Activated T-cell treated with anti-CD3 and anti-CD28 coated beads for 4 hours (primary cell): ENCODE measurements at places on chromosomes 6 and 20.

- no peak for DNase-seq
Observed at GRCh38 chr6:158717341-158718330, 67.8 kb downstream of the SYTL3 start.

- DNase-seq = no peak
Observed at GRCh38 chr6:163383912-163384311, 30.6 kb upstream of the QKI start.

- DNase-seq = no peak
Observed at GRCh38 chr6:96727144-96727543, 110.1 kb downstream of the GPR63 start.

DNA sequence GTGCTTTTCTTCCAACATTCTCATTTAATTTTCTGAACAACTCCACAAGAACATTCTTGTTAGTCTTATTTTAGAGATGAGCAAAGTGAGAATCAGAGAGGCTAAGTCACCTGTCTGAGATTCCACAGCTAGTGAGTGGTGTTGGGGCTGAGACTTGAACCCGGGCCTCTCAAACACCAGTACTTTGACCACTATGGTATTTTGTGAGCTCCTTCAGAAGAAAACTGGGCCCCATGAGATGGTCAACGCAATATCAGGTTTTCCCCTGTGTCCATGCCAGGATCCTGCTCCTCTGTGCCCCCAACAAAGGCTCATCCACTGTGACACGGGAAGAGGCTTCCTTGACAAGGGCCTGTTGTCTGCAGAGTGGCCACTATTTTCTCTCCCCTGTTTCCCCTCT lies 51.9 kb downstream of the MAFB start:
- DNase-seq = no peak

- no peak for DNase-seq
Observed at GRCh38 chr20:19260412-19261090, 48.1 kb downstream of the SLC24A3 start.

DNA sequence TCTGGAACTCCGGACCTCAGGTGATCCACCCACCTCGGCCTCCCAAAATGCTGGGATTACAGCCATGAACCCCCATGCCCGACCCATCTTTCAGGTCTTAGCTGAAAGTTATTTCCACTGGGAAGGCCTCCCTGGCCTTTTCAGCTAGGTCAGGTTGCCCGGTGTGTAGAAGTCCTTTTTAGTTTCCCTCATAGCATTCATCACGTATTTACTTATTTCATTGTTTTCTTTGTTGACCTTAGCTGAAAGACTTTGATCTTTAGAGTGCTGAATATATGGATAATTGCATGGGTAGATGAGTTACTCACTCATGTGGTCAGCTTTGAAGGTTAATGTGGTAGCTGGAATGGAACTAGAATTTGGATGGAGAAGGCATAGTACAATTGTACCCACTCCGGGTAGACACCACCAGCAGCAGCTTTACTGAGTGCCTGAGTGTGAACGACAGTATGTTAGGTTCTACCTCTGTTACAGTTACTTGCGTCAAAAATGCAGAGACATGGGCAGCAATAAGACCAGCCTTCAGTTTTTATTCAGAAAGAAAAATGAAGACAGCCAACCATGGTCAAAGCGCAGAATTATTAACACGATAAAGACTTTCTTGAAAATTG lies 9.1 kb downstream of the KIZ start:
- no peak for DNase-seq

GRCh38 chr20:63502671-63503172 lies 3.8 kb upstream of the EEF1A2 start:
- DNase-seq = no peak

DNA sequence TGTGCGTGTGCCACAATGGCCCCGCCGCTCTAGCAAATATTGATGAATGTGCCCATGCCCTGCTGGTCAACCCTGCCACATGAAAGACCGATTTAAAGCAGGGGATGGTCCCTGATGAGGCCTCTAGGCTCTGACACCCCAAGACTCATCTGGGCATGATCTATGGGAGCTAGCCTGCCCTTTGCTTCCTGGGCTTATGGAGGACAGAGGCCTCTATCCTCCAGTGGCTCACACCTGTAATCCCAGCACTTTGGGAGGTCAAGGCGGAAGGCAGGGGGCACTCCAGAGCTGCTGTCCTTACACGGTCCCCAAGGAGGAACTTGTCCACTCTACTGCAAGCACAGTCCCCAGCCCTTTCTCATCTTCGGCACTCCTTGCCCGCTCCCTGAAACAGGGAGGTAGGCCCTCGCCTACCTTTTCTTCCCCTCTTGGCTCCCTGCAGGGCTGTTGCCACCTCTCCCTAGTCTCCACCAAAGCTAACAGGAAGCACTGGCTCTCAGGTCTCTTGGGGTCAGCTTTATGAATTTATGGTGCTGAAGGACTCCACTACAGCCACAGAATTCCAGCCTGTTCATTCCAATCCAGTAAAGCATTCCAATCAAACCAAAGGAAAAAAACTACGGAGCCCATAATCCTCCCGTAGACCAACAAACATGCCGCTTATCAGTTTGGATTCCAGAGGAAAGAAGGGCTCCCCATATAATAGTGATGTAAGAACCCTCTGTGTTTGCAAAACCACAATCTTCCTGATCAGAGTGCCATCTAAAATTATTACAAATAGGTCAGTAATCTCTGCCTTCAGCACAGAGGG lies 48.7 kb upstream of the FOXQ1 start:
- DNase-seq = no peak

GRCh38 chr6:15872241-15873103 lies 209.6 kb upstream of the DTNBP1 start:
- DNase-seq = no peak

DNA sequence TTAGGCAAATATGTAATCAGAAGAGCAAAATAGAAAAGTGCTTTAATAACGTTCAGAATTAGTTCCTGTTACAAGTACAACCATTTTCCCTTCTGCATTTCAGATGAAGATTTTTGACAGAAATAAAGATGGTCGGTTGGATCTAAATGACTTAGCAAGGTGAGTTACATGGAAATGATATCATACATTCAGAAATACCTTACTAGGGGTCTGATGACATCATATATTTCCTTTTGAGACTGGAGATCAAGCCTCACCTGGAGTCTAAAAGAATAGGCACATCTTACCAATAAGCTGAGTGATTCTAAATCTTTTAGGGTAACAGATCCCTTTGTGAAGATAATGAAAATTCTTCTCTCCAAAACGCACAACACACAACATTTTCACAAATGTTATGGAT lies 29.8 kb downstream of the SCGN start:
- no peak for DNase-seq

- DNase-seq = no peak
Observed at GRCh38 chr6:16418151-16418550, 179.8 kb downstream of the GMPR start.

DNA sequence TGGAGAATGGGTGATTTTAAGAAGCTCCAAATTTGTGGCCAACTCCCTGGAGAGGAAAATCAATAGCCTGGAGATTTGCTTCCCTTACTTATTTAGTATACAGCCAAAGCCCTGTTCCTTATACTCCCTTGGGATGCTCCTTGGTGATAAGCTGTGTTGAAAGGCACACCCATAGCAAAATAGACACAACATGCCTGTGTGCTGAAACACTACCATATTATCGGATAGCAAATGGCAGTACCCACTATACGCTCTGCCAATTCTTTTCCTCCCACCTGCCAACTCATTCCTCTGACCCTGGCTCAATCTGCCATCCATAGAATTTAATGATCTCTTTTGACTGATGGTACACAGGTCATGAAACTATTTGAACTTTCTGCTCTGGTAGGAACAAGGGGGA lies 98.2 kb downstream of the CLIC5 start:
- DNase-seq = no peak

DNA sequence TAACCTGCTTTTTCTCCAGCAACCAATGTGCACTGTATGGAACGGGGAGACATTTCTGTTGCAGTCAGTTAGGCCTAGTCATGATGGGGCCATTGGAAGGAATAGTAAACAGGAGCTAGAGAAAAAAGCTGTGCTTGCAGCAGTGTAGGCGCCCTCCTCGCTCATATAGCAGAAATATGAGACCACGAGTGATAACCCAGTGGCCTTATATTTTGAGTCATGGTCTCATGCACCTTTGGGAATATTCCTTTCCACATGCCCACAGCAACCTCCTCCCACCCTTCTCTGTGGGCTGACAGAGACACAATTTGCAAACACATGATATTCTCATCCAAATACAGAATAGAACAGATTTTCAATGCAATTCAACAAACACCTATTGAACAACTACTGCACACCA lies 248.9 kb upstream of the CITED2 start:
- no peak for DNase-seq

DNA sequence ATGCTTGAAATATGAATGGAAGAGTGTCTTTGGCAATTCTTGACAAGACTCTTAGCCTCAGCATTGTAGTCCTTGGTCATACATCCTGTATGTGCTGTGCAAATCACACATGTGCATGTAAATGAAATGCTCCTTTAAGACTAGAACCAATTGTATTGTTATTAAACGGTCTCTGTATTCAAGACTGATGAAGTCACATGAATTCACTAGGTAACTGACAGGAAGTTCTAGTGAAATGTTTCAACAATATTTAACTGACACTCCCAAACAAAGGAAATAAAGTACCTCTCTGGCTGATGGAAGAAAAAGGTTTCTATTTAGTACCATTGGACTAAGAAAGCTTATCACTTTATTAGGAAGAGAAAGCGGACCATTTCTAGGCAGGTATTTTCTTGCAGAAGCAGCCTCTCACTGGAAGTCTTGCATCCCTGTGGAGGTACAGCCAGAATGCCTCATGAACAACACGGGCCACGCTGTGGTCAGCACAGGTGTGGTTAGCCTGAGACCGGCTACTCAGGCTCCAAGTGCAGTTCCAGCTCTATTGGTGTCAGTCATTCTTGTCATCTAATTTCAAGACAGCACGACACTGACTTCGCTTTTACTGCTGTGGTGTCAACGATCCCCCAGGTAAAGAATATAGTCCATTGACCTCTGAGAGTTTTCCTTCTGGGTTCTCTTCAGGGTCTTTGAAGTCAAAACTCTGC lies 17.3 kb downstream of the PPP1R3G start:
- no peak for DNase-seq

DNA sequence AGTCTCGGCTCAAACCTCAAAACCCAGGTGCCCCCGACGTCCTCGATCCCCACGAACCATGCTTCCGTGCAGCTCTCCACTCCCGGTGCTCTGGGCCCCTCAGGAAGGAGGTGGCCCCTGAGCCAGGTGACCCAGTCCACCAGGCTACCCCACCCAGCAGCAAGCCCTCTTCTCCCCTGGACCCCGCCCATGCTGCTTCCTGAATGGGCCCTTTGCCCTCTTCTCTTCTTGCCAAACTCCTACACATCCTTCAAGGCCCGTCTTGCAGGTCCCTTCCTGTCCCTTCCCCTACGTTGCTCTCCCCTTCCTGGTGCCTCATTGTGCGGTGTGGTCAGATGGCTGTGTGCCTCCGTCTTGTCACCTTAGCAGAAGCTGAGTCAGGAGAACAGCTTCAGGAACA lies 3.4 kb upstream of the GATA5 start:
- DNase-seq = no peak

GRCh38 chr6:3749977-3750316 lies 1.6 kb downstream of the PXDC1 start:
- DNase-seq = no peak

- DNase-seq = no peak
Observed at GRCh38 chr6:43926634-43927531, 156.9 kb downstream of the VEGFA start.

DNA sequence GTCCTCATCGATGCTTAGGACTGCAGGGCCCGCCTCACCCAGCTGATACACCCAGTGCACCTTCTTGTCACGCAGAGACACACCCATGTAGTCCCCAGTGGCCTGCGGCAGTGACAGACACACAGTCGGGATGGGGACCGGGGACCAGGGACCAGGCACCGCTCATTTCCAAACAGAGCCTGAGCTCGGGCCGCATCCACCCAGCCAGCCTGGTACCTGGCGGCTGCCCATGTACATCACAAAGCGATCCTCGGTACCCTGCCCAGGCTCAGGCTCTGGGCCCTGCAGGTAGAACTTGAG lies 11.5 kb downstream of the ADRM1 start:
- DNase-seq = no peak

DNA sequence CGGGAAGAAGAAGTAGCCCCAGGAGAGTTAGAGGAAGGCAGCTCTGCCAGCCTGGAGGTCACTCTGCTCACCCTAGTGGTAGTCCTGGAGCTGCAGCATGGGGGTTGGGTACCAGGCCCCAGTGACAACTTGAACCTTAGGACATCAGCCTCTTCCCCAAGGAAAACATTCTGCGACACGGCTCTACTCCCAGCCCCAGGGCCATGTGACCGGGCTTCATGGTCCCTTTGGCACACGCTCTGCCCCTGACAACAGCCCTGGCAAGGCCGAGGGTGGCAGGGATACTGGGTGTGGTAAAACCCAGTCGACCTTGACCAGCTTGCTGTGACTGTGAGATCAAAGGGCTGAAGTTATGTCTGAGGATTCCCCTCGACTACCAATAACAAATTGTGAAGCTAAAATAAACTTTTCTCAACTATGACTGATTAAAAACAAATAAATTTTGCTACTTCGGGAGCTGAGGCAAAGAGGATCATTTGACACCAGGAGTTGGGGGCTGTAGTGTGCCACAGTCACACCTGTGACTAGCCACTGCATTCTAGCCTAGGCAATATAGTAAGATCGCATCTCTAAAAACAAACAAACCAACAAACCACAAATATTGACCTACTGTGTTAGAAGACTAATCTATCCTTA lies 24.4 kb upstream of the ARID1B start:
- DNase-seq = no peak

- no peak for DNase-seq
Observed at GRCh38 chr20:33789109-33789857, 21.9 kb upstream of the CHMP4B start.

DNA sequence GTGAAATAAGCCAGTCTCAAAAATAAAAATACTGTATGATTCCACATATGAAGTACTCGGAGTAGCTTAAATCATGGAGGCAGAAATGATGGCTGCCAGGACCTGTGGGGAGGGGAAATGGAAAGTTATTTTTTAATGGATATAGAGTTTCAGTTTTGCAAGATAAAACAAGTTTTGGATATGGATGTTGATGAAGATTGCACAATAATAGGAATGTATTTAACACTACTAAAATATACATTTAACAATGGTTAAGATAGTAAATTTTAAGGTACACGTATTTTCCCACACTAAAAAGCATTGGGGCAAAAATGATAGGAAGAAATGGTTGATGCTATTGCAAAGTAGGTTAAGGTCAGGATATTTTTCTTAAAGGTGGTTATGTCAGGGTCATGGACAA lies 1058.9 kb upstream of the MAP3K7 start:
- no peak for DNase-seq

GRCh38 chr6:146795479-146796133 lies 196.8 kb downstream of the ADGB start:
- no peak for DNase-seq

- DNase-seq = no peak
Observed at GRCh38 chr6:105929626-105930025, 156.5 kb upstream of the PRDM1 start.
